NCI-H526 treated with DMSO at 0.1 percent for 48 hours (cell line): ENCODE measurements at places on chromosomes 3 and 15.
A peak's percentile ranks its signal among the peaks of the same experiment; 100 is the strongest.

GRCh38 chr15:79015416-79015815 is 70.6 kb upstream of the CTSH start:
- DNase-seq, result no peak

- no peak for DNase-seq
Measured at GRCh38 chr3:24222165-24222805, 272.4 kb downstream of the THRB start.

GRCh38 chr3:130851277-130851676 is 42.6 kb upstream of the ATP2C1 start:
- no peak for DNase-seq

DNA sequence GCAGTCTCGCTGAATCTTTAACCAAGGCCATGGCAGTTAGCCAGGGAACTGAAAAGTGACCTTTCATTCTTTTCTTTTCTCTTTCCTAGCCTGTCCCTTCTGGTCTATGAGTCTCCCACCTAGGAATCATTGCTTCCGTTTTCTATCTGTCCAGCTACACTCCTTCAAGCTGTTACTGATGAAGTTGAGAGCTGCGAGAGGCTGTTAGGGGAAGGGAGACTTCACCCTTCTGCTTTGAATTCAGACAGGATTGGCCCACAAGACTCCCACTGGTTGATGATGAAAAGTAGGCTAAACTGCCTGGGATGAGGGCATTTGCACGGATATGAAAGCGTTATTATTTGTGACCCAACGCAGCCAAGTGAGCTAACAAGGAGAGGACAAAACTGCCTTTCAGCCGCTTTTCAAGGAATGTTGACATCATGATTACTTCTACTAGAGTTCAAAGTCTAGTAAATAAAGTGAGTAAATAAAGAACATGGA is 30.2 kb downstream of the EIF4E3 start:
- no peak for DNase-seq

- no peak for DNase-seq
Measured at GRCh38 chr3:30672287-30672735, 65.9 kb downstream of the TGFBR2 start.

DNA sequence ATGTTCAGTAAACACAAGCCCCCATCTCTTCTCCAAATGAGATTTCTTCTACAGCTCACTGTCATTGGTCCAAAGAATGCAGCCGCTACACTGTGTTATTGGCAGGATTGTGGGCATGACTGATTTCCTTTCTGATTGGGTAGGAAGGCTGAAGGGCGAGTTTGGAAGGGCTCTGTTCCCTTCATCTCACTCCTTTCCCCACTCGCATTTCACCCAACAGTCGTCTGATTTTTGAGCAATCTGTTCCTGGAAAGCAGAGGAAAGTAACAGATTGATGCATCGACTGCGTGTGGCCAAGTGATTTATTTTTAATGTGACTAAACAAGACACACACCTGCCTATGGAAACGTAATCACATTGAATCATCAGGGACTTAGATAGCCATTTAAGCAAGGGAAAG is 55.5 kb downstream of the NOX5 start:
- DNase-seq, result no peak

- no peak for DNase-seq
Measured at GRCh38 chr15:69099941-69100340, 60.5 kb upstream of the GLCE start.

- DNase-seq, result no peak
Measured at GRCh38 chr3:126807795-126808194, 103.8 kb downstream of the CHCHD6 start.

GRCh38 chr3:106013971-106014370 is 145.2 kb upstream of the CBLB start:
- no peak for DNase-seq

DNA sequence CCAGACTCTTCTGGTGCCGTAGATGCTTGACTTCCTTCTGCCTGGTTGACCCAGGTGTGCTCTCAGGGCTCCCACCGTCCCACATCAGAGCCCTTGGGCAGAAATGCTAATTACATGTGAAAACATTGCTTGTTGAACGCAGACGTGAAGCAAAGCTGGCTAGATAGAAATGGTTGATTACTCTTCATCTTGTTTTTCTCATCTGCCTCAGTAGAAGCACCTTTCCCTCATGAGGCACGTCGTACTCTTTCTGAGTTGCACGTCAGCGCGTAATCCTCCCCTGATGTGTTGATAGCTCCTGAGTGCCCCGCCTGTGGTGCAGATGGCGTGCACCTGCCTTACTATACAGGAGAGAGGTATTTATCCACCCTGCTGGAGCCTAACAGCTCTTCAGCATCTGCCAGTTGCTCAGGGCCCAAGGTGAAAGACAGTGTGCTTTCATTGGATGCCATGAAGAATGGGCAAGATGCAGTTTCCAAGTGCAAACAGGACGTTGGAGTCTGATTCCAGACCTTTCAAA is 18.1 kb downstream of the MAP6D1 start:
- no peak for DNase-seq

GRCh38 chr3:193744048-193744821 is 151.2 kb downstream of the OPA1 start:
- peak; percentile 42 for DNase-seq

GRCh38 chr15:58457466-58457965 is 25.7 kb downstream of the LIPC start:
- no peak for DNase-seq

DNA sequence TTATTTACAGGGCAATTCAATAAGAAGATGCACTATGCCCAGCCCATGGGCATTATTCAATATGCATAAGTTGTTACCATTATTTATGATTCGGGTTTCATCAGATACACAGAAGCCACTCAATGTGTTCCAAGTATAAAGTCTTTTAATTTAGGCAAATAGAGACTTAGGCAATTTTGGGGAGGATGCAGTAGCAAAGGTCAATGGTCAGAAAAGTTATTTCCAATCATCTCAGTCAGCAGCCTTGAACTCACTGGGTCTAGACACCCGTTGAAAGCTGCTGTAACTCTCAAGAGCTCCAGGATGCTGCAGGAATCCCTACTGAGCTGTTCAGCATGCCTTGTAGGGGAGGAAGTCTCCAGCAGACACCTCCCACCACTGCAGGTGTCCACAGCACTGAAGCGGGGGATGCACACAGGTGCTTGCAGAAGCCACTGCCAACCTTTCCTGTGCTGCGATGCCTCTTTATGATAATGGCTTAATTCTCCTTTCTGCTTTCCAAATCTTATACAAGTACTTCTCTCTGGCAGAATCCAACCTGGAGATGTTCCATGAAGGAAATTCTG is 155.0 kb upstream of the SUCLG2 start:
- DNase-seq, result no peak

- DNase-seq, result no peak
Measured at GRCh38 chr15:68303134-68303533, 25.6 kb downstream of the FEM1B start.

DNA sequence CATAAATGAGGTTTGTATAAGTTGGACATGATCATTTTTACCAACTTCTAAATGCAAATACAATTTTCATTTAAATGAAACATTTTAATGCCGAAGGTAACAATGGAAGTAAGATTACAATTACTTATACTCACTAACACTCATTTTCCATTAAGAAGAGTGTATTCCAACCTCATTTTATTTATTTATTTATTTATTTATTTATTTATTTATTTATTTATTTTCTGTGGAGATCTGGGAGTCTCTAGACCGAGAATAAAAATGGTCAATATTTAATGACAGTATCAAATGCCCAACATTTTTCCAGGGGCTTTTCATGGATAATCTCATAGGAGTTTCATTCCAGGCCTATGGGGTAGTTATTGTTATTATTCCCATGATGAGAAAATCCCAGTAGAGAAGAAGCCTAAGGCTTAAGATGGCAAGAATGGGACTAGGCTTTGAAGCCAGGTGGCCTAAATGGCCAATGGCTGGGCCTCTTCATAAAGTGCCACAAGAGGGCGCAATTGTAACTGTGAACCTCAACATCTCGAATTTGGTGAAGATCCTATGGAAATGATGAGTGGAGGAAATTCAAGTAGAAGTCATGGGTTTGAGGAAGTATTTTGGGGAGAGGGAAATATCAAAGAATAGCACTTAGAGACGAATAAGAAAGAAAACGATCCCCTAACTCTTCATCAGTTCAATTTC is 21.3 kb downstream of the VGLL3 start:
- peak; percentile 19 for DNase-seq

DNA sequence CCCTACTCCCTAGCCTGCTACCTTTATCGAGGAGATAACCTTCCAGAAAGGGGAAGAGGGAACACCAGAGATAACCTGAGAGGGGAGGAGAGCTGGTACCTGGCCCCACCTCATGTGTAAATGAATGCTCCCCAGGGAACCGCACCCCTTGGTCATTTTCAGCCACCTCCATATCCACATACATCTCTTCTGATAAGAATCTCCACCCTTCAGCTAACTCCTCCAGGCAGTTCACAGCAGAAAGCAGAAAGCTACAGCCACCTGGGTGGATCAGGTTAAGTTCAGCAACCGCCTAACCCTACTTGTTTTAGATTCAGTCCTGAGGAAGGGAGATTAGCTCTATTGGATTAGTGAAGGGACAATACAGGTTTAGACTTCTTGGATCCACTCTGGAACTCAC is 38.0 kb upstream of the TIMP4 start:
- no peak for DNase-seq

DNA sequence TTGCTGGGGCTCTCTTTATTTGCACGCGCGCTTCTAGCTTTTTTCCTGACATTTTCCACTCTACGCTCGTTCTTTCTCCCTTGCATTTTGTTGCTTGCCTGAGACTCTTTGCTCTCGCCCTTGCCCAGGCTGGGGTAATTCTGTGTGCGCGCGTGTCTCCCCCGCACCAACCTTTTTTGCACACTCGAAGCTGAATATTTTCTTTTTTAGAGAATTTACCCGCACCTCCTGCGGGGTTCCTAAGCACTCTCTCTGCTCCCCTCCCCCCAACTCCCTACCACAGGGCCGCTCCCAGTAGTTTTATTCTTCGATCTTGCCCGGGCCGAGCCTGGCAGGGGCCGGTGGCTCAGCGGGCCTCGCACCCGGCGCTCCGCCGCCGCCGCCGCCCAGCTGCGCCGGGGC is 732 bp downstream of the FAM43A start:
- DNase-seq, result no peak

GRCh38 chr3:161540594-161540993 is 44.0 kb downstream of the OTOL1 start:
- DNase-seq, result no peak

- no peak for DNase-seq
Measured at GRCh38 chr3:98952404-98952803, 50.9 kb upstream of the DCBLD2 start.

- DNase-seq, result no peak
Measured at GRCh38 chr15:98202256-98202655, 241.8 kb downstream of the ARRDC4 start.

DNA sequence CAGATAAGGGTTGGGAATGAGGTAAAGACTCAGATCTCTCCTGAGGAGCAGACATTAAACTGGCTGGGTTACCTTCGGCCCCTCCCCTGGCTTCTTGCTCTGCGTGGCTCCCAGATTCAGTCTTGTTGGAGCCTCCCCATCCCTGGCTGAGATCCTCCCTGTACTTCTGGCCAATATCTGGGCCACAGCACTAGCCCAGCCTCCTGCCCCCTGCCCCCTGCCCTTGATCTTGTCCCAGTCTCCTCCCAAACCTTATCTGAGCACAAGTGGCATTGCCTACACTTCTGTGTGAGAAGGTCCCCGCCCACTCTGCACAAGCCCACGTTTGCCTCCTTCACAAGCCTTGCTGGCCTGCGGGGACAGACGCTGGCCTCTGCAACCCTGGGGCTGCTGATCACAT is 16.8 kb downstream of the PLA2G4F start:
- no peak for DNase-seq

- no peak for DNase-seq
Measured at GRCh38 chr15:25251700-25252390, 187.0 kb downstream of the UBE3A start.

DNA sequence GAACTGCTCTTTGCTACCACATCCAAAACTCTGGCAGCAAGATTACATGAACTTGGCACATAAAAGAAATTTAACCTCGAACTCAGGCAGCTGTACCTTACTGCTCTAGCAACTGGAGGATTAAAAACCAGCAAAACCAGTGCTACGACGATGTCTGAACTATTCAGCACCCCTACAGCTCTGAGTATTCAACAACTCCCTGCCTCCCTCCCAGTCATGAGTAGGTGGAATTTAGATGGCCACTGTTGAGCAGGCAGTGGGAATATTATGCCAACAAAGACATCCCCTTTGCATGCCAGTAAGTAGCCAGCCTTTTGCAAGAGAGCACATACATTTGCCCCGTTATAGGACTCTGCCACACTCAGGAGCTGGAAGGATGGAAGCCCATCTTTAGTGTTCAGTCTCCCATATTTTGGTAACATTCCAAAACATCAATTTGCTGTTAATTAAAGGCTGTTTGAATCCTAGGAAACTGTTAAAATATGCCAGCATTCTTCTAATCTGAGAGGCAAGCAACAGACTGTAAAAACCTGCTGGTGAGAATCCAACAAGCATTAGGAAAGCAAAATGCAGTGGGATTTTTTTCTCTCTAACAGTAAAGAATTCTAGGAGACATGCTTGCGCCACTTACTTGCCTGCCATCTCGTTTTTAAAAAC is 85.4 kb downstream of the ZNF385D start:
- DNase-seq, result no peak

DNA sequence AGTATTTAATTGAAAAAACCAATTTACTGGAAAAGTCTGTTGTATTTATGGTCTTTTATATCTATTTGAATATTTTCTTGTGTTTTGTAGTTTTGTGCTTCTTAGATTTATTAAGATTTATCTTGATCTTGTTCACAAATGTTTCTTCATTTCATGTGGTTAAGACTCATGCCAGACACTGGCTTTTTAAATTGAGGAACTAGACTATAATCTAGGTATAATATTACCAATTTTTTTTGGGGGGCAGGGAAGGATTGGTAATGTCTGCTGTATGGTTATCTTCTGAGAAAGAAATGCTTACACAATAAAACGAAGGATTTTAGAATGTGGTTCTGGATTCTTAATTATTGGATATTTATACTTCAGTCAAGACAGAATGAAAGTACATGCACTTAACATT is 24.9 kb downstream of the AP4E1 start:
- DNase-seq, result no peak
